ENCODE measurements at places on chromosomes 12 and 14.

GRCh38 chr14:75495399-75495798 lies 26.9 kb upstream of the BATF start:
- DNase-seq: no peak

DNA sequence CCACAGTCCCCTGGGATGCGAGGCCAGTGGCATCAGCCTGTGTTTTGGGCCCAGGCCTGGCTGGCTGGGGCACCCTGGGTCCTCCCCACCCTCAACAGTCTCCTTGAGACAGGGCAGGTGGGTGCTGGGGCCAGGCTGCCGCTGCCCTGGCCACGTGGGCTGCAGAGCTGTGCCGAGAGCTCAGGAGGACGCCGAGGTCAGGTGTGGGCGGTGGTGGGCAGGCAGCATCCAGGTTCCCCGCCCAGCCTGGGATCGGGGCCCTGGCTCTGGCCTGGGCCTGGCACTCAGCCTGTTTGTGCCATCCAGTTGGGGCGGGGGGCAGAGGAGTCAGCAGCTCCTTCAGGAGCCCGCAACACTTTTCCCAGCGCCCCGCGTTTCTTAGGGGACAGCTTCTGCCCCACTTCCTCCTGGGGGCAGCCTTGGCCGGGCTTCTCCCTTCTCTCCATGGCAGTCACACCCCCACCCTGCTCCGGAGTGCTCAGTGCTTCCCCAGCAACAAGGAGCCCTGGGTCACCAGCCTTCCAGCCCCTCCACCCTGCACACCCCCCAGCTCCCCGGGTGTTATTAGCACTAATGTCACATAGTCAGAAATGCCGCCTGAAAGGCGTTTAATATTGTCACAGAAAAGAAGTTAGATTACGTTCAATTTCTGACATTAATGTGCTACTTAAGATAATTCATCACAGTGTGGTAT lies 30.8 kb downstream of the KIF26A start:
- DNase-seq: no peak

GRCh38 chr12:99847936-99848335 lies 136.8 kb downstream of the ANKS1B start:
- DNase-seq: no peak

DNA sequence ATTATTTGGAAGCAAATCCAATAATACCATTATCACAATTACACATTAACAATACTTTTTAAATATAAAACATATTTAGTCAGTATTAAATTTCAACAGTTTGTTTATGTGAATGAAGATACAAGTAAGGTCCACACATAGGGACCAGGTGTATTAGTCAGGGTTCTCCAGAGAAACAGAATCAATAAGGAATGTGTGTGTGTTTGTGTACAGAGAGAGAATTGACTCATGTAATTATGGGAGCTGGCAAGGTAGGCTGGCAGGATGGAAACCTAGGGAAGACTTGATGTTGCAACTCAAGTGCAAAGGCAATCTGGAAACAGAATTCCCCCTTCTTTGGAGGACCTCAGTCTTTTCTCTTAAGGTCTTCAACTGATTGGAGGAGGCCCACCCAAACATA lies 123.2 kb upstream of the OTX2 start:
- no peak for DNase-seq

DNA sequence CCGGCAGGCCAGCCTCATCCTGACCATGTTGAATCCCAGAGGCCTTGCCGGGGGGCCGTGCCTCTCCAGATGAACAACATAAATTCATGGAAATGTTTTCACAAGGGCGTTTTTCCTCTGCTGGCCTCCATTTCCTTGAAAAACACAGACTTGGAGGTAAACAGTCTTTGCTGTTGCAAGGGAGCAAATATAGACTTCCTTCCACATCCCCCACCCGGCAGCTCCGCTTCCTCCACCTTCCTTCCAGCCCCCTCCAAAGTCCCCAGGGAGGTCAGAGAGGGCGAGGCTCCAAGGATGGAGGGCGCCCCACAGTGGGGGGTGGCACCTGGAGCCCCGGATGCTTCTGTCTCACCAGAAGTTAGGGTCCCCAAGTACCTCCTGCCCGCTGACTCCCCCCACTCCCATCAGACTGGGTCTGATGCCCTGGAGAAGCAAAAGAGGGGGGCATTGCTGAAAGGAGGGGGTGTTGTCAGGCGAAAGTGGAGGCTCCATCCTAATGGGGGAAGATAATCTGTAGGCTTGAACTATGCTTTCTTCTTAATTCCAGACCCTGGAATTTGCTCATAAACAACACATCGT lies 31.1 kb downstream of the CALM1 start:
- no peak for DNase-seq

DNA sequence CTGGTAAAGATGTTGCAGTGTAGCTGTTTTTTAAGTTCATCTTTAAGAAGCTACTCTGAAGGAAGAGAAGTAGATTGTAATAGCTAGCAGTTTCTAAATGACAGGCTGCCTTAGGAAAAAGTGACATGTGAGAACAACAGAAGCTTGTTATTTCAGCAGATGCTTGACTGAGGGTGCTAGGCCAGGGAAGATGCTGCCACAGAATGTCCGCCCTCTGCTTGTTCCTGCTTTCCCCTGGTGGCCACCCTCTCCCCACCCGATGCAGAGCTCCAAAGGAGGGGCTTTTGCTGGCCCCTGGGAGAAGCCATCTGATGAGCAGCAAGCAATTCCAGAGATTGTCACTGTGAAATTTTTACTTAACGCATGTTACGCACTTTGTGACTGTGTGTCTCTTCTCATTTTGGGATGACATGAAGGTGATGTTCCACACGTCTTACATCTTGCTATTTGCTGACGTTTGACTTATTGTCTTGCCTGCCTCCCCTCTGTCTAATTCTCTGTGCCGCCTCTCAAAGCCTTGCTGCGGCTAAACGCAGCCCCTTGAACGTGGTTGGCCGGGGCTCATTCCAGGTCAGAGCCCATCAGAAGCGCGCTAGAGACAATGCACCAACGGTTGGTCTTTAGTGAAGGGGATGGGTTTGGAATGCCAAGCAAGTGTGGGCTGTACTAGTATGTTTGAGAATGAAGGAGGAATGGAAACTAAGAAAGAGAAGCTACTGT lies 44.8 kb downstream of the WDR20 start:
- DNase-seq: no peak

DNA sequence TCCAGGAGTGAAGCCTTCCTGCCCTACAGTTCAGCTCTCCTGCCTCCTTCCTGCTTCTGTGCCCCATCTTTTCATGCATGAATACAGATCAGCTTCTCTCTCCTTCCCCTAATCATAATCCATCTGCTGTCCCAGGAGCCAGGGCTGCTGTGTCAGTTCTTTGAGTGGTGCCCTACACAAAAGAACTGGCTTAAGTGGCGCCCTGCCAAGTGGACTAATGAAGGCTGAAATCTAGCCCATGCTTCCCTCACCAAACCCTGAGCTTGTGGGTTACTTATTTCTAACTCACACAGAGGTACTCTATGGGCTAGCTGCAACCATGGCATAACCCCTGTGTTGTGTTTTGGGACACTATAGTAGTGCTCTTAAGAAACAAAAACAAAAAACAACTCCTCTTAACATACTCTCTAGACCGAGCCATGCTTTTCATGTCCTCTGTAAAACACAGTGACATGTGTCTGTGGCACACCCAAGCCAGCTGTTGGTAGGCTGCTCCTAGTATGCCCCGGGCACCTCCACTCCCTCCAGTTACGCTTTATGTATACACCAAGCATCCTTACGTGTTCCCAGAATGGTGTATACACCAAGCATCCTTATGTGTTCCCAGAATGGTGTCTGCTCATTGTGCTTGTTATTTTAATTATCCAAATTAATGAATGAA lies 19.3 kb upstream of the ETV6 start:
- no peak for DNase-seq

- DNase-seq: peak; percentile 51
These were observed 291.4 kb upstream of the OR4E1 start for GRCh38 chr14:21965042-21965441.

- no peak for DNase-seq
These were observed 10.2 kb downstream of the ARHGAP5 start for GRCh38 chr14:32087173-32087861.

- no peak for DNase-seq
These were observed 114.1 kb downstream of the PAPOLA start for GRCh38 chr14:96616161-96616721.

GRCh38 chr12:121466794-121467637 lies 67.1 kb downstream of the RNF34 start:
- DNase-seq: peak; percentile 84

DNA sequence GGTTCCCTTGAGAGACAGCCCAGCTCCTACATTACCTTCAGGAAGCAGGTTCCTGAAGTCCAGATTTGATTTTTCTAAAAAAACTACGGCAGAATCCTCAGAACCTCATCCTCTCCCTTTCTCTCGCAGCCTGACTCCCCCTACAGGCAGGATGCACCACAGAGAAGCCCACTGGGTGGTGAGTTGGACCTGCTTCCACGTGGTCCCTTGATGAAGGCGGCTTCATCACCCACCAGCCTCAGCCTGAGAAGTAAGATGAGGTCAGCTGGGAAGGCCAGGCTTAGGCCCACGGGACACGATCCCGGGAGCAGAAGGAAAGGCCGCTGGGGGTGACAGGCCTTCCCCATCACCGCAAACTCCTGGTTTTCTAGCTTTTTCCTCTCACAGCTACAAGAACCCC lies 83.0 kb downstream of the ACTN1 start:
- DNase-seq: no peak

DNA sequence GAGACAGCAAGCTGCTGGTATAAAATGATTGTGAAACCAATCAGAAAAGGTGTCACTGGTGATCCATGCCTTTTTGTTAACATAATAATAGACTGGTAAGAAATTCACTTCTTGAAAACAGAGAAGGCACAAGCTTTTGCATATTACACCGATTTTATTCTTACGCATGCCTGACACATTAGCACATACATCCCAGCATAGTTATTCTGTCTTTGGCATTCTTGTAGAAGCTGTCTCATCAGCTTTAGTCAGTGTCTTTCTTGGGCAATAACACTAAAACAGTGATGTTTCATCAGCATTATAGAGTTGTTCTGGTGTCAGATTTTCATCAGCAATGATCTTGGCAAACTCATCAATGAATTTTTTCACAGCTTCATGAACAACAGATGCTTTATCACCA lies 283.4 kb upstream of the TMTC1 start:
- DNase-seq: no peak

- no peak for DNase-seq
These were observed 156.1 kb upstream of the CCND2 start for GRCh38 chr12:4117386-4118016.

DNA sequence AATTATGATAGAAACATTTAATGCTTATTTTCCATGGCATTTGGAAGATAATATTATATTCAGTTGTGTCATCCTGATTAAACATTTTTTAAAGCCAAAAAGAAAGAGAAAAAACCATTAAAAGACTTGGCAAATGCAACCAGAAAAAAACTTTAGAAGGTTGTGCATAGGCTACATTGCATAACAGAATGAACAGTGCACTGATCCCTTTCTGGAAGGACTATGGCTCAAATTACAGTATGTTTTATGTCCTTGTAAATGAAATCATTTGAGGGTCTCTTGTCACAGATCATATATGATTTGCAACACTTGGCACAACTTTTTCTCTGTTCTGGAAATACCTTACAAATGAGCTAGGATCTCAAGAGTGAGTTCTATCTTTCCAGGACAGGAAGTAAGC lies 275.2 kb upstream of the FLRT2 start:
- no peak for DNase-seq

- DNase-seq: no peak
These were observed 1.3 kb downstream of the SLC39A5 start for GRCh38 chr12:56231184-56231582.

DNA sequence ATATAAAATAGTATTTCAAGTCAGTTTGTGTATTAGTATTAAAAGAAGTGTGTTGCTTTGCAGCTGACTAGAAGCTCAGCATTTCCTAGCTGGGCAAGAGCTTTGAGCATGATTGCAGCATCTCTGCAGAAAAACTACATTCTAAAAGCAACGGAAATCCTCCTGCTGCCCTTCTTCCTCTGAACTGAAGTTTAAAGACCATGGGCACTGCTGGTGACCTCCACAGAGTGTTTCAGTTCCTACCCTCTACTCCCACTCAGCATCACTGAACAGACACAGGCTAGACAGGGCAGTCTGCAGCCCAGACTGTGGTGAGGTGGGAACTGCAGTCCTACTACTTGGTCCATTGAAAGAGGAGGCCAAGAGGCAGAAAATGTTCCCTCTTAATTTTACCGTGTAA lies 59.0 kb downstream of the FAR2 start:
- DNase-seq: no peak

- no peak for DNase-seq
These were observed 92.9 kb downstream of the TMEM30B start for GRCh38 chr14:61188196-61188595.

DNA sequence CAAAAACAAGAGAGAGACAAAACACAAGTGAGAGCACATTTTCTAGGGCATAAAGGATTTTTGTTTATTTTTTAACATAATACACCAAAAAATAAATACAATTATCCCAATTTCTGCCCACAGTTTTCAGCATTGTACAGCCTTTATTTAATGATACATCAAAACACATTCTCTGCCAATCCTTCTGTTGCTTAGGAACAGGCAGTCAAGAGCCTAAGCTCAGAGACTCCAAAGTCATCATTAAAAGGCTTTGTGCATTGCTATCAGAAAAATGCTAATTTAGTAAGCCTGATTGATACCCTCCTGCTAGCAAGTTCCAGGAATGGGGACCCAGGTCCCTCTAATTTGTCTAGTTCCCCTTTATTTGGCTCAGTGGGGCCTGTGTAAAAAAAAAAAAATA lies 536.5 kb downstream of the RPS29 start:
- DNase-seq: no peak

DNA sequence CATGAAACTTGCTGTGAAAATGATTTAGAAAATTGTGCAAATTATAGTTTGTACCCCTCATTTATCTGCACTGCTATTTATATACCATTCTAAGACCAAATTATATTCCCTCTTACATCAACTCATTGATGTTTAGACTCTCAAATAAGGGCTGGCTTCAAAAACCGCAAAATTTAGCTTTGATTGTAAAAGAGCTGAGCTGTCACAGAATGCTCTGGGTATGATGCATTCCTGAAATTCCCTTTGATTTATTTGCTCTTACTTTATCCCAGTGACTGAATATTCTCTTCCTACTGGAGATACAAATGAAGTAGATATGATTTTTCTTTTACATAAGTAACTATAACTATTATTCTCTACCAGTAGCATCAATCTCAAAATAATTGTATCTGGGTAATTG lies 78.0 kb upstream of the TMTC2 start:
- DNase-seq: no peak

DNA sequence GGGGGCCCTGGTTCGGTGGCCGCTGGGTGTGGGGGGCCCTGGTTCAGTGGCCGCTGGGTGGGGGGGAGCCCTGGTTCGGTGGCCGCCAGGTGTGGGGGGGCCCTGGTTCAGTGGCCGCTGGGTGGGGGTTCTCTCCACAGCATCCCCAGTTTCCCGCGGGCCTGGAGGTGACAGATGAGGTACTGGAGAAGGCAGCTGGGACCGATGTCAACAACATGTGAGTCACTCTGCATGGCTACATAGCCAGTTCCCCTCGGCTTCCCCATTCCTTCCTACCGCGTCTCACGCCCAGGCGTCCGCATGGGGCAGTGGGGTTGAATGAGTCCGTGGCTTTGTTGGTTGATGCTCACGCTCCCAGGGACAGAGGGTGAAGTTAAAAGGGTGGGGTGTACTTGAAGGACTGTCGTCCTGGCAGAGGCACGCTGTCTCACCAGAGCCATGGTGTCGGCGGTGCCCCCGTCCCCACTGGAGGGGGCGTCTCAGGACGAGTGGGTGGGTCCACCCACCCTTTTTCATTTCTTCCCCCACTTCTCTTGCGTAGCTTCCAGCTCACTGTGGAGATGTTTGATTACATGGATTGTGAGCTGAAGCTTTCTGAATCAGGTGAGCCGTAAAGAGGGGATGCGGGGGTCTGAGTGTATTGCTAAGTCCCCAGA lies 15.6 kb downstream of the HIP1R start:
- no peak for DNase-seq

GRCh38 chr14:56008150-56008549 lies 110.1 kb upstream of the PELI2 start:
- DNase-seq: no peak

- no peak for DNase-seq
These were observed 6.4 kb downstream of the SNX6 start for GRCh38 chr14:34623506-34623905.
